Activated T-helper 17 cell treated with anti-CD3 and anti-CD28 coated beads, Interleukin-2, amount 50 U/mL, for 72 hours (primary cell): ENCODE measurements at places on chromosomes 5 and 9. TPM values are rescaled to one million over a fixed set of nuclear protein-coding genes. Genes with fewer than 3 reads are reported as not detected.

NR2F1-AS1 gene
- not detected for total RNA-seq

ACOT12 gene
- total RNA-seq = not detected

BNC2 gene
- not detected for total RNA-seq

BTNL9 gene
- total RNA-seq = not detected

DNA sequence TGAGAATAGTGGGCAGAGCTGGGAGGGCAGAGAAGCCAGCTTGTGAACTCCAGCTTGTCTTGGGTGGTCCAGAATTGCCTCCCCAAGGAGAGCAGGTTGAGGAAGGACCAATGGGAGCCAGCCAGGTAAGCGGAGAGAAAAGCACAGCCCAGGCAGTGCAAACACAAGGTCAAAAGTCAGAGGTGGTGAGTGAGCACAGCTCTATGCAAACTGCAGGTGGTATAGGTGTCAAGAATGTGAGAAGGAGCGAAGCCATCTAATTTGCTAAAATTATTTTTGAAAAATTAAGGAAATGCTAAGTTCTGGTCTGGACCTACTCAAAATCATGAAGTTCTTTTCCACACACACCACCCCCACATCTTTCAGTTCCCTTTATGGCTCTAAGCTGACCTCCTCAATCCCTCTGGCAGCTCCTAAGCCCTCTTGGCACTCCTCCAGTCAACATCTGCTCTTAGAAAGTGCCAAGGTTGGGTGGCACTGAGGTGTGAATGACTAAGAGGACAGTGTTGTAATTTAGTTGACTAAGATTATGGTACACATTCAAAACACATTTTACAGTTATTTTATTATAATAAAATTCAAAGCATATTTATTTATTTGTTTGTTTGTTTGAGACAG, 6.6 kb upstream of the OTULINL start:
- no peak for ATAC-seq

- ATAC-seq = no peak
These were observed 55.9 kb upstream of the KLF9 start for GRCh38 chr9:70470050-70471015.

- no peak for ATAC-seq
These were observed 475.7 kb downstream of the ENC1 start for GRCh38 chr5:74164725-74165235.

DNA sequence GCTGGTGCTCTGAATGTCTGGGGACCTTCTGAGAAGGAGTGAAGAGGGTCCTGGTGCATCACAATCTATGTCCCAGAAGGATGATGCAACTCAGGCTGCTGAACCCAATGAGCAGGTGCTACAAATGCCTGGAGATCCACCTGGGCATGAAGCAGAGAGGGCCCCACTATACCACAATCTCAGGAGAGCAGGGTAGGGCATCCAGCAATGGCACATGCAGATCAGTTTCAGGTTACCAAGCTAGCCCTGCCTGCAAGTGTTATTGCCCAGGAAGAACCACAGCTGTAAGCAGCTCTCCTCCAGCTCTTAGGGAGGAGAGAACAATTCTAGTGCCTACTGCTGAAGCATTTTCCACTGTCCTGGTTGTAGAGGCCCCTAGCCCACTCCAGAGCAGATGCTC, 389.2 kb upstream of the TNC start:
- no peak for ATAC-seq

DNA sequence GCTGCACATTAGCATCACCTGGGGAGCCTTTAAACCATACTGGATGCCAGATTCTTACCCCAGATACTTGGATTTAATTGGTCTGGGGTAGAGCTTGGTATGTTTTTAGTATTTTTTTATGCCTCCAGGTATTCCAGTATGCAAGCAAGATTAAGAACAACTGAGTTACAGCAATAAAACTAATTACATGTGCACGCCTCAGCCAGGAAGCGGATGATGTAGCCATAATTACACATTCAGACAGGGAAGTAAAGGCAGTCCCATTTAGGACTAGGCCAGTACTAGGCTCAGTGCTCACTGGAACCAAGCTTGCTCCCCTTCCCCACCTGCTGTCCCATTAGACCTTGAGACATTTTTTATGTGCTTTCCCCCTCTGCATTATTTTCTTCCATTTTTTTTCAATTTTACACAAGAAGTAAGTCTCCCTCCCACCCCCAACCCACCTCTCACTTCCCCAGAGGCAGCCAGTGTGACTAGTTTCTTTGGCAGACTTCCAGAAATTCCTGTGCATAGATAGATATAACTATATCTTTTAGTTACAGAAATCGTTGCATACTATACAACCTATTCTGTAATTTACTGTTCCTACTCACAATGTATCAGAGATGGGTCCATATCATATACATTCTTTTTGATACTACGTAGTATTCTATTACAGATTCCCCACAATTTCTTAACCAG, 7.1 kb upstream of the GNAQ start:
- ATAC-seq = no peak

DNA sequence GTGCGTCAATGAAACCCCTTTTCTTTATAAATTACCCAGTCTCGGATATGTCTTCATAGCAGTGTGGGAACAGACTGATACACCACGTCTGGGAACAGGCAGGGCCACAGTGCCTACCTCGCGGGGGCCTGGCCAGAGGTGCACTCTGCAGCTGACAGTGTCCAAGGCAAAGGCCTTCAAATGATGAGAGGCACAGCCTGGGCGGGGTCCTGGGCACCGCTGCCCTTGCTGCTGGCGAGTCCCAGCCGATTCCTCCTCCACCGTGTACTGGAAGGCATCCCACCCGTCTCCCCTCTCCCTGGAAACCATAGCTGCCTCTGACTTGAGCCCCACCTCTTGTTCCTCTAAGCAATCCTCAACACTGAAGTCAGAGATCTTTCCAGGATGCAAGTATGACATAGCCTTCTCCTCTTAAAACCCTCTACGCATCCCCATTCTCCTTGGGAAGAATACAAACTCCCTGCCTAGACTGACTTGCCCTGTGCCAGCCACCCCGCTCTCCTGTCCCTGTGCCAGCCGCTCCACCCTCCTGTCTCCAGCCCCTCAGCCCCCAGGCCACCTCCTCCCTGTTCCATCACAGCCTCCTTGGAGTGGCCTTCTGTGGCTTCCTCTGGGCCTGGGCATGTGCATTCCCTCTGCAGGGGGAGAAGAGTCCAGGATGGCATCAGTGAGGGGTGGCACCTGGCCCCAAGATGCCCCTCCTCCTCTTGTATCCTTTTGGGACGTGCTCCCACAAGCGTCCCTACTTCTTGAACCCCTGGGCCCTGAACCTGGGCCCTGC, 8.1 kb upstream of the COL5A1 start:
- ATAC-seq = no peak

DNA sequence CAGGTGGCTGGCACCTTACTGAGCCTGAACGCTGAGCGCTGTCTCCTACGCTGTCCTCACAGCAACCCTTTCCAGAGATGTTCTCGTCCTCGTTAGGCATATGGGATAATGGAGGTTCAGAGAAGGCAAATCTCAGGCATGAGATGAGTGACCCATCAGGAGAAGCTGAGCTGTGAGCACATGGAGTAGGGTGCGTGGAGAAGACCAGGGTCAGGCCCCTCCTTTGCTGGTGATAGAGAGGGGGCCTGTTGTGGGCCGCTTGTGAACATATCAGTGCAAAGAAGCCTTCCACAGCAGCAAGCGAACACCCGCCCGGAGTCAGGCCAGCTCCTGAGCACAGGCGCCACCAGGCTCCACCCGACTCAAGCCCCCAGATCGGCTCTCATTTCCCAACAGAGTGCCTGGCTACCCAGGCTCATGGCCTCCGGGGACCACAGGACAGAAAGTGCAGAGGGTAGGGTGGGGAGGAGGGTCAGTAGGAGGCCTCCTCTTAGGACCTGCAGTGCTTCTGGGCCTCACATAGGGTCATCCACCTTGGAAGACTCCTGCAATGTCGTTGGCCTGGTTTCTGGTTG, 15.0 kb upstream of the TIFAB start:
- no peak for ATAC-seq

DNA sequence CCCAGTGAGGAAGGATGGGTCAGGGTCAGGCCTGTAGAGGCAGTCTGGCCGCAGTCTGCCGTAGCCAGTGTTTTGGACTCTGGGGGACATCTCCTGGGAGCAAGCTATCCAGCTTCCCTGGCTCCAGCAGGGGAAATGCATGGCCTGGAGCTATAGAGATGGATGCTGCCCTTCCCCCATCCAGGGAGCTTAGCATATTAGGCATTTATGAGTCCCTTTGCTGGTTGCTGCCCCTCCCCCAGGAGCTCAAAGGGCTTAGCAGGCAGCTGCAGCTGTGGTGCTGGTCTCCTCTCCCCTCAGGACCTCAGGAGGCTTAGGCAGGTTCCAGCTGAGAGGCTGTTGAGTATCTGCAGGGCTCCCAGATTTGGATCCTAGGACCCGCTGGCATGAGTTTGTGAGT, 1158.7 kb downstream of the DTWD2 start:
- no peak for ATAC-seq

DNA sequence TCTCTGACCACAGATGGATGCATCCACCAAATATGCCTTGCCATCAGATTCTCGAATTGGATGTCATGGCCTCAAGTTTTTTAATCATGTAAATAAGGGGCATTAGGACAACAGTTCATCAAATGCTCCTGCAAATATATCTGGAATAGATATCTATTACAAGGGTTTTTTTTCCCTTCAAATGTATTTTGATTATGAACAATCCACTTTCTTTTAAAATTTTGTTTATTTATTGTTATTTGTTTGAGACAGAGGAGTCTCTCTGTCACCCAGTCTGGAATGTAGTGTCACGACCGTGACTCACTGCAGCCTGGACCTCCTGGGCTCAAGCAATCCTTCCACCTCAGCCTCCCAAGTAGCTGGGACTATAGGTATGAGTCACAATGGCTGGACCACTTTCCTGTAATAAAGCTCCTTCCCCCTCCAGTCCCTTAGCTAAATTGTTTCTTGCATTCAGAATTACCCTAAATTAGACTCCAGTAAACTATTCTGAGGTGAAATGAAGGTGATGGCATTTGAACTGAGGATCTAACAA, 1412.1 kb downstream of the EFNA5 start:
- no peak for ATAC-seq

DNA sequence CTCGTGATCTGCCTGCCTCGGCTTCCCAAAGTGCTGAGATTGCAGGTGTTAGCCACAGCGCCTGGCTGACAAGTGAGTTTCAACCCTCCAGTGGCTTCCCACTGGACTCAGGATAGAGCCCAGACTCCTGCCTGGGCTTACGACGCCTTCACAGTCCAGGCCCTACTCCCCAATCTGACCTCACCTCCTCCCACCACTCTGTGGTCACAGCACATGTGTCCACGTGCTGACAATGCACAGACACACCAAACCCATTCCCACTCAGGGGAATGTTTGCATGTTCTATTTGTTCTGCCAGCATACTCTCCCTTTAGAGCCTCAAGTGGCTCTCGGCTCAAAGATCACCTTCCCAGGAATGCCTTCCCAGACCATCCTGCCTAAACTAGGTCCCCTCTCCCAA, 31.1 kb upstream of the TRIM14 start:
- no peak for ATAC-seq

DNA sequence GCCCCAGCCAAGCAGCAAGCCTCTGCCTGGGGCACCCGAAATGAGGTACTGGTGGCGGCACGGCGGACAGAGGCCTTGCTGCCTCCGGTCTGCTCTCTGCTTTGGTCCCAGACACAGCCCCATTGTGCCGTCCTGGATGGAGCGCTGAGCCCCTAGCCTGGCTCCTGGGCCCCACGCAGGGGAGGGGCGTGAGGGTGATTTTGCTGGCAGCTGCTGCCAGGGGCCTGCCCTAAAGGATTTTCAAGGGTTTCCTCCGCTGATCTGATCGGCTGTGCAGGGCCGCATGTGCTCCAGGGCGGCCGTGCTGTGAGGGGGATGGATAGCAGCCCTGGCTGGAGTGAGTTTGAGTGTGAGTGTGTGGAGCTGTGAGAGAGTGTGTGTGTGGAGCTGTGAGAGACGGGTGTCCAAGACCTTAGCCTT, 1.3 kb downstream of the GPSM1 start:
- ATAC-seq = no peak

GRCh38 chr5:127858116-127858784, 155.1 kb downstream of the CCDC192 start:
- ATAC-seq = no peak

DNA sequence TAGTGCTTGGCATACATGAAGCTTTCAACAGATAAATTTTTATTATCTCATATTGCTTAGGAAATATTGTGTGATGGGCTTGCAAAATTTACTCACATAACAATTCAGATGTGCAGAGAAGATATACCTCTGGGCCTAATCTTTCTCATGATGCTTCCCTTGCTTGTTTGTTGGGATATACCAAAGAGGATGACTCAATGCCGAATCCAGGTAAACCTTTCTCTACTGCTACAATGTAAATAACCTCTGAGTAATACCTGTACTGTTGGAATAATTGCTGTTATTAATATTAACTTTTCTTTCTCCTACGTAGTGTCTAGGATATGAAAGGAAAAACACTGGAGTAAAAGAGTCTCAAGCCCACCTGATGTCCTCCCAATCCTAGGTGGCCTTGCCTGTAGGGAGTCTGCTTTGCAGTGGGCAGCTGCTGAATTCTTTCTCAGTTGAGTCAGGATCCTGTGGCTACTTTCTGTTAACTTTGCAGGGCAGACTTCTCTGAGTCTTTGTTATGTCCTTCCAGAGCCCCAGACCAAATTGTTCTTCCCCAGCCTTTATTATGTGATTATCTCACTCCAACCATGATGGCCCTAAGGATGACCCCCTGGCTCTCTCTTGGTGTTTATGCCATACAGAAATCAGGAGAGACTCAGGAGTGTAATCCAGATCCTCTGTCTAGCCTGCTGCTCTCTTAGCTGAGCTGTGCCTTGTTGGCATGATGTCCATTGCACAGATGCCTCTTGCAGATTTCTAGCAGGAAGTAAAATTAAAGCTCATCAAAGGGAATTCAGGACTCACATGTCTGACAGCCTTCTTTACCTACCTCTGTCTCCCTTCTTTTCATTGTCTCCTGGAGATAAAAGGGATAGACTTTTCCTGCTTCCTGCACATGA, 208.1 kb downstream of the SNX18 start:
- no peak for ATAC-seq

- no peak for ATAC-seq
These were observed 85.4 kb upstream of the PLPP1 start for GRCh38 chr5:55620009-55620765.

GRCh38 chr9:114825126-114825795, 19.4 kb upstream of the TNFSF15 start:
- no peak for ATAC-seq

GRCh38 chr9:100714372-100715099, 136.7 kb downstream of the CAVIN4 start:
- ATAC-seq = no peak

- ATAC-seq = no peak
These were observed 25.5 kb upstream of the ITGA2 start for GRCh38 chr5:52963636-52964035.

GRCh38 chr9:100674419-100675122, 96.7 kb downstream of the CAVIN4 start:
- ATAC-seq = no peak

DNA sequence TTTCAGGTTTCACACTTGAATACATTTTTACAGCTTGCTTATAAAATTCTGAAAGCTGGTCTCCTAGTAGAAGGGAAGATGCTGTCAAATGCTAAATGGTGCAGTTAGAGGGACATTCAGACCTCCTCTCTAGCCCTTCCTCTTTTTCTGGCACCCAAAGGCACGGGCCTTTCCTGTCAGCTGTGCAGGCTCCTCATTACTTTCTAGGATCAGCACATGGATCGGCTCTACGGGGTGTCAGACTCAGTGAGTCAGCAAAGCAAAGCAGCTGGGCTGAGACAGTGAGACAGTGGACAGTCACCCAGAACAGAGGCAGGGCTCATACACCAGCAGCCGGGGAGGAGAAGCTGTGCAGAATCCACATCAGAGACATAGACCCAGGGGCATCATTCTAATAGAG, 80.0 kb upstream of the TNC start:
- ATAC-seq = no peak
